ENCODE measurements at places on chromosomes 6 and 20.

DNA sequence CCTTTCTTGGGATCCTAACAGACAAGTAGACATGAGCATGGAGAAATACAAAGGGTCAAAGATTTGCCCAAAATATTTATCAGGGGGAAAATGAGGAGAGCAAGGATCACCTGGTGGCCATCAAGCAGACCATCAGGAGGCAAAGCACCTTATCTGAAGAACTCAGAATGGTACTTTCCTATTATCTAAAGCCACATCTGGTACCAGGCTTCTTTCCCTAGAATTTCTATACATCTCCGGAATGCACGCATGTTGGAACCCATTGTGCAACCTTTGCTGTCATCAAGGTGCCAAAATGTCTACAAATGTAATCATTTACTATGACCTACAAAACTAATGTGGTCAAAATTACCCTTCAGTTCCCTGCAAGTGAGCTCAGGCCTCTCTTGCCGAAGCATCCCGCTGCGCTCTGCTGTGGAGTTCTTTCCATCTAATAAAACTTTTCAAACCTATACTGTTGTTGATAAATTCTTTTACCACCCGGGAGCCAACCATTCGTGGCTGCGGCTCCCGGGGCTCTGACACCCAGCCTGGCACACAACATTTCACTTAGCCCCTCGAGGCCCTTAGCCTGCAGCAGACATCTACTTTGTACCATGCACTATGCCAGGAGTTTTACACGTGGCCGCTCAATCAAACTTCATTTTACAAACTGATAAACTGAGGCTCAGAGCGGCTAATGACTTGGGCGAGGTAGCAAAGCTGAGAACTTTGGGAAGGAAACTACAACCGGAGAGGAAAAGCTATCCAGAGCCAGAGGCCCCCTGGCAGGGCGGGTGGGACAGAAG lies 3.8 kb upstream of the CPXM1 start:
- H3K36me3 ChIP-seq = no peaks in the 10 kb centered on the region
- peaks cover 4% of the 10 kb centered on the region for H3K4me1 ChIP-seq
- peaks cover 55% of the 10 kb centered on the region for H3K27me3 ChIP-seq
- H3K27ac ChIP-seq = no peak overlapping the region
- H3K4me3 ChIP-seq = no peak overlapping the region

DNA sequence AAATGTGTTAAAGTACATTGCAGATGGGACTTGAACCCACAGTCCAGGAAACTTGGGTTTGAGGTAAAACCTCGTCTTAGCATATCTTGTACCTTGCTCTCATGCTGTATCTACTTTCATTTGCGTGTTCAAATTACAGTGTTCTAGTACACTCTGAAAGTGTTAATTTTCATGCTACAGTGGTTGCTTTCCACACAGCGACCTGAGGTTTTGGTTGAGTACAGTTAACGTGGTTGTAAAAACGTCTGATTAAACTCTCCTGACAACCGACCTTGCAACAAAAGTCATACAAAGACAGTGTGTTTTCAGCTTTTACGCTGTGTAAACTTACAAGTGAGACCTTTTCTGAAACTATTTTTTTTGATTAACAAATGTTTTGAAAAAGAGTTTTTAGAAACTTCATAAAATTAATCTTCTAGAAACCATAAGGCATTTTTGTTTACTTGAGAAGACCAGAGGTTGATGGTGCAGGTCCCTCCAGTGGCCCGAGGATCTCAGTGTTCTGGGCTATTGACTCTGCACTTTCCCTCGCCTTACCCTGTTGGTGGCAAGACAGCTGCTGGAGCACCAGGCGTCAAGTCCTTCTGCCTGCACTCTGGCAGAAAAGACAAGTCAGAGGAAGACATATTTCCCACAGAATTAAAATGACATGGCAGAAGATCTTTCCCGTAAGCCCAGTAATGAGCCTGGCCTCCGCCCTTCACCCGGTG lies 334.0 kb downstream of the THBS2 start:
- H3K4me1 ChIP-seq = no peaks in the 10 kb centered on the region
- H3K27ac ChIP-seq = no peak overlapping the region
- no peaks in the 10 kb centered on the region for H3K27me3 ChIP-seq
- H3K36me3 ChIP-seq = no peaks in the 10 kb centered on the region

DNA sequence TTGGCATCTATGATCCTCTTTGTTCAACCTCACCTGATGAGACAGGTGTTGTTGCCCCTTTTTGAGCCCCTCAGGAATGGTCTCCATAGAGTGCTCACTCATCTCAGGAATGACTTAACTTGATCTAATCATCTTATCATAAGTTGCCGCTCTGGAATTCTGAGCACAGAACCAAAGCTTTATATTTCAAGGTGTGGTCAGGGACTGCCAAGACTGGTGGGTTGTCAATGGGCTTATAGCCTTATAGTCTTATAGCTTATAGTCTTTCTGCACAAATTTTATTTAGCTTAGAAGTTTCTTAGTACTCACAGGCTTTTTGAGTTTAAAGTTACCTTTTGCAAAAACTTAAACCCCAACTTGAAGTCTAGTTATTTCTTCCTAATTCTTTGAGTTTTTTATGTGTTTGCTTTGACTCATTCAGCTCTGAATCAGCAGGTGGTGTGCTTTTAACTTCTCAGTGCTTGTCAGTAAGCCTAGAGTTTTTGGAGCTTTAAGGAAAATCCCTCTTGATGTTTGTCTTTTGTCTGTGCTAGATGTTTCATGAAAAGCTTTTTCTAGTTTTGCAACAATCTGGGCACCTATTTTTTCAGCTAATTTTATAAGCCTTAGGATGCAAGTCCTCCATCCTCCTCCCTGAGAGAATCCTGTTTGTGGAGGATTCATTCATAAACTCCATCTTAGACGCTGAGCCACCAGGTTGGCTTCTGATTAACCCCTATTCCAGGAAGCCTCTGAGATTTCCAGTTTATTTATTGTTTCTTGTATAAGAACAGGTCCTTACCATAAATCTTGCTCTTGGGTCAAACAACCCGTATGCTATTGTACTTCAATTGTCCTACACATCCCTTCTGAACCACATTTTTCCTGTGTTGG lies 72.3 kb upstream of the SSTR4 start:
- H3K4me1 ChIP-seq = no peaks in the 10 kb centered on the region
- no peak overlapping the region for H3K4me3 ChIP-seq
- H3K36me3 ChIP-seq = no peaks in the 10 kb centered on the region
- H3K27ac ChIP-seq = no peak overlapping the region
- no peak for DNase-seq
- H3K27me3 ChIP-seq = no peaks in the 10 kb centered on the region

GRCh38 chr6:142321451-142321850 lies 19.6 kb downstream of the ADGRG6 start:
- no peak for DNase-seq
- H3K27me3 ChIP-seq = no peaks in the 10 kb centered on the region

Data from mesendoderm (in vitro differentiated cells).